ENCODE measurements at places on chromosomes 6 and 20.
A peak's percentile ranks its signal among the peaks of the same experiment; 100 is the strongest.

DNA sequence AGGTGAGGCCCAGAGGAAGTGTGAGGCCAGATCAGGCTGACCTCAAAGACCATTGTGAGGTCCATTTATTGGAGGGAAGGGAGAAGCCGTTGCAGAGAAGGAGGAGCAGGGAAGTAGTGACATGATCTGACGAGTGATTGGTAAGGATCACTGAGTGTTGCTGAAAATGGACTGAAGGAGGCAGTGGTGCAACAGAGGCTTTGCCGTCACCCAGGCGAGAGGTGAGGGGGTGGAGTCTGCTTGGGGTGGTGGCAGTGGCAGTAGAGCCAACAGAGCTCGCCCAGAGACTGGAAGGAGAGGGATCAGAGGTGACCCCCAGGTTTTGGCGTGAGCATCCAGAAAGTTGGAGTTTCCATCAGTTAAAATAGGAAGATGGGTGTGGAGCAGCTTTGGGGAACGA is 67.9 kb upstream of the CLDN20 start:
- DNase-seq: no peak

DNA sequence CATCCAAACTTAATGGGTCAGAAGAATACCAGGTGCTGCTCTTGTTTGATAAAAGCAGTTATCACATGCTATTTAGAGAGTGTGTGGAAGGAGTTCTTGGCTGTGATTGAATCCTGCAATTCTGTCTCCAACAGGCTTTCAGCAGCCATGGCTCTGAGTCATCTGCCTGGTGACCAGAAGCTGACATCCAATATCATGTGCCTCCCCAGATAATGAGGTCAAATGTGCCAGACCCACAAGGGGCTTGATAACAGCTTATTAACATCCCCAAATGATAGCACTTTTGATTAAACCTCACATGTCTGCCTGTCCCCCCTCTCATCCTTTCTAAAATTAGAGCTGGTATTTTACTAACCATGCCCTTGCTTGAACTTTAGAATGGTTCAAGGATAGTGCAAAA is 175.7 kb upstream of the PLN start:
- DNase-seq: no peak

- DNase-seq: no peak
Observed at GRCh38 chr6:72787391-72788031, 165.6 kb downstream of the KCNQ5 start.

GRCh38 chr6:34982424-34982852 is 93.4 kb downstream of the ANKS1A start:
- no peak for DNase-seq

- no peak for DNase-seq
Observed at GRCh38 chr6:19558201-19558600, 279.0 kb upstream of the ID4 start.

- no peak for DNase-seq
Observed at GRCh38 chr6:123841067-123841896, 37.6 kb downstream of the NKAIN2 start.

- no peak for DNase-seq
Observed at GRCh38 chr6:72643214-72643613, 21.4 kb downstream of the KCNQ5 start.

- DNase-seq: no peak
Observed at GRCh38 chr6:142763205-142763604, 181.8 kb downstream of the HIVEP2 start.

GRCh38 chr20:63290677-63291472 is 2.1 kb upstream of the COL20A1 start:
- peak; percentile 83 for DNase-seq

DNA sequence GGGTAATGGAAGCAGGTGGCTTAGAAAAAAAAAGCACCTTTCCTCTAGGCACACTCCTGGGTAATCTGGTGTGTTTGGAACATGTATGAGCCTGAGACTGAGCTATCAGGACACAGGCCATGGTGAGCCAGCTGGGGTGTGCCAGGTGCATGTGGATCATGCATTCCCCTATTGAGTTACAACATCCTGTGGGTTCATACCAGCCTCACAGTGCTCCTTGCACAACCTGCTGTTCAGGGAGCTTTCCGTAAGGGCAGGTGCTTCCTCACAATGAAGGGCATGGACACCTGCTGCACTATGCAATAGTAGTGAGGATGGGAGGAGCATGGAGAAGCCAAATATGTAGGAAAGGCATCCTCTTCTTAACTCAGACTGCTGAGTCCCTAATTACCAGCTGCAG is 197.2 kb upstream of the SUPT3H start:
- DNase-seq: no peak

DNA sequence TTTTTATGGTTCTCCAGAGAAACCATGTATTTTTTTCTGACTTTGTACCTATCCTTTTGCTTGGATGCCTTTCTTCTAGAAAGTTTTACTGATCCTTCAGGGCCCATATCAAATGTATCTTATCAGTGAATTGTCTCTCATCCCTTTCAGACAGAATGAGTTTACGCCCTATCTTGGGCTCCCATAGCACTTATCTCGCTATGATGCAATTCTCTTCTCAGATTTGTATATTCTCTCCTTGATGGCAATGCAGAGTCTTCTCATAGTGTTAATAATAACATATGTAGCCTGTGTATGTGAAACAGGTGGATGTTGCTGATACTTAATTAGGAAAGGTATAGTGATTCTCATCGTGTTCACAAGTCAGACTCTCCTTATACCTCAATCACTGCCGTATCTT is 336.2 kb downstream of the UTRN start:
- no peak for DNase-seq

DNA sequence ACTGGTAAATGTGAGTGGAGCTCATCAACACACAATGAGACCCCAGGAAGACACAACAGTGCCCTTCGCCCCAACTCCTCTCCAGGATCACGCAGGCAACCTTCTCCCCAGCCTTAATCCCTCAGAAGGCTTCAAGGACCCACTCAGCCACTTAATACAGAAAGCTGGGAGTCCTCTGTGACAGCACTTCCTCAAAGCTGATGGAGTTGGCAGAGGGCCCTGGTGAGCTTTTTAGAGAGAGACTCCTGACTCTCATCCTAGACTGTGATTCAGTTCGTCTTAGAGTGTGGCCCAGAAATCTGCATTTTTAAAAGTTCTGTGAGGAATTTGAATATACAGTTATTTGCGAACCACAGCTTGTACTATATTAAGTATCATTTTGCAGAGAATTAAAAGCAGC is 187.7 kb downstream of the UST start:
- DNase-seq: no peak

GRCh38 chr6:150406948-150407347 is 38.1 kb downstream of the IYD start:
- no peak for DNase-seq

DNA sequence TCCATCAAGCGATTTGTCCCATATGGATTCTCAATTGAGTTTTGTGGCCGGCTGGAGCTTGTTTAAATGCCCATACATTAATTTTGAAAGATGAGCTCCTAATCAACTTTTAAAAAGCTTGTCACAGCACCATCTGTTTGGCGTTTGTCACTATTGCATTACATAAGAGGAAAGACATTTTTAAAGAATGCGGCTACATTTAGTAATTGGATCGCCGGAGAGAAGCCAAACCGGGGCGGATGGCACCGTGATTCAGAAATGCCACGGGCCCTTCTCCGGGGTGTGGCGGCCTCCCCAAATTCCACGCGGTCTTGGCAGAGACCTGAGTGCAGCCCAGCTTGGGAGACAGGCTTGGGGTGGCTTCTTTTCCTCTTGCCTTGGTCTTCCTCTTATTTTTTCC is 67.7 kb upstream of the ZNFX1 start:
- no peak for DNase-seq

GRCh38 chr6:157380779-157381561 is at the start of gene ZDHHC14:
TSS of gene ZDHHC14 (plus strand) at chr6:157381190.
- DNase-seq: peak; percentile 94

DNA sequence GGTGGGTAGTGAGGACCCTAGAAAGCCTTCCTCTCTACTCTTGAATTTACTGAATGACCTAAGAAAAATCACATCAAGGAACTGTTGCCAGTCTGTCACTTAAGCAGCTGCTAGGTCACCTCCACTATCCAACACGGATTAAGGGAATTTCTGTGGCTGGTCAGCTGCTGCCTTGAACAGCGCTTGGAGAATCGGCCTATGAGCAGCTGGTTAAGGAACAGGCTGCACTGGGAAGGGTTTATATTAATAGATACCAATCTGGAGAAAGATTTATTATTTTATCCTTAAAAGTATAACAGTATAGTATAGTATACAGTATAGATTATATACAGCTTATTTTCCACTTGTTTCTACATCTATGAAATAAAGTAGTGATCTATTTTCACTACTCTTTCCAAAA is 6.5 kb downstream of the PTPRK start:
- no peak for DNase-seq

GRCh38 chr6:113375950-113376846 is 480.9 kb upstream of the MARCKS start:
- no peak for DNase-seq

GRCh38 chr20:61649860-61650162 is 397.8 kb downstream of the CDH4 start:
- no peak for DNase-seq

GRCh38 chr6:18613319-18613925 is 226.3 kb downstream of the RNF144B start:
- no peak for DNase-seq

DNA sequence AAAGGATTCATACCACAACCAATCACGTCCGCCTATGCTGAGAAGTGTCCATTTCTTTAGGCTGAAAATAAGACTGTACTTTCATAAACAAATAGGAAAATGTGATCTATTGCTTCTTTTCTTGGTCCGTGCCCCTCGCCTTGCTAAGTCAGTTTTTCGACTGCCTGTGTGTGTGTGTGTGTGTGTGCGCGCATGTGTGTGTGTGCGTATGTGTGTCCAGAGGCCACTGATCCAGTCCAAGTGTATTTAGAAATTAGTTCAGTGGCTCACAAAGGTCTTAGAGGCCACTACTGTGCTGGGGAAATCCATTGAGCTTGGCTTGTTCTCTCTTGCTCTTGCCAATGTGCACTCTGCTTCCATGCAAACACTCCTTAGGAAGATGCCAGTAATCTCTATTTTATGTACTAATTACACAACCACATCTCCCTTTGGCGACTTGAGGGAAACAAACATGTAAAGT is 50.5 kb downstream of the SLC22A23 start:
- no peak for DNase-seq

DNA sequence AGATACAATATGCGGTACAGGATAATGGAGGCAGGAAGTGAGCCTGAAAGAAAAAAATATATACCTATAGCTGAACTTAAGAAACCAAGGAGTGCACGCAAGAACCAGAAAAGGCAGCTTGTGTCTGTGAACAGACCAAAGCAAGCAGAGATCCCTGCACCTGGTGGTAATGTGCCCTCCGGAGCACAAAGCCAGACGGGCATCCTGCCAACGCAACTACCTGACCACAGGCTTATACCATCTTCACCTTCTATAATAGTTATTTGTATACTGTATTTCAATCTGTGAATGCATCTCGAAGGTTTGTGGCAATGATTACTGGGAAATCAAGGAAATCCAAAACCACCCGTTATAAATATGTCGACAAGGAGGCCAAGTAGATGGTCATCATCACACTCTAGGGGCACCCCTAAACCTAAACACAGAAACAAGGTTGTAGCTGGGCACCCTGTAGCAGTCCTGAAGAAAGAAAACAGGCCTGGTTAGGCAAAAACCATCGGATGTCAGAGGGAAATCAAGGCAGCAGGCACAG is 801 bp downstream of the FBXL4 start:
- peak; percentile 62 for DNase-seq

GRCh38 chr6:101108286-101108685 is 227.2 kb upstream of the ASCC3 start:
- no peak for DNase-seq

GRCh38 chr6:144338951-144339700 is 54.0 kb downstream of the UTRN start:
- no peak for DNase-seq

DNA sequence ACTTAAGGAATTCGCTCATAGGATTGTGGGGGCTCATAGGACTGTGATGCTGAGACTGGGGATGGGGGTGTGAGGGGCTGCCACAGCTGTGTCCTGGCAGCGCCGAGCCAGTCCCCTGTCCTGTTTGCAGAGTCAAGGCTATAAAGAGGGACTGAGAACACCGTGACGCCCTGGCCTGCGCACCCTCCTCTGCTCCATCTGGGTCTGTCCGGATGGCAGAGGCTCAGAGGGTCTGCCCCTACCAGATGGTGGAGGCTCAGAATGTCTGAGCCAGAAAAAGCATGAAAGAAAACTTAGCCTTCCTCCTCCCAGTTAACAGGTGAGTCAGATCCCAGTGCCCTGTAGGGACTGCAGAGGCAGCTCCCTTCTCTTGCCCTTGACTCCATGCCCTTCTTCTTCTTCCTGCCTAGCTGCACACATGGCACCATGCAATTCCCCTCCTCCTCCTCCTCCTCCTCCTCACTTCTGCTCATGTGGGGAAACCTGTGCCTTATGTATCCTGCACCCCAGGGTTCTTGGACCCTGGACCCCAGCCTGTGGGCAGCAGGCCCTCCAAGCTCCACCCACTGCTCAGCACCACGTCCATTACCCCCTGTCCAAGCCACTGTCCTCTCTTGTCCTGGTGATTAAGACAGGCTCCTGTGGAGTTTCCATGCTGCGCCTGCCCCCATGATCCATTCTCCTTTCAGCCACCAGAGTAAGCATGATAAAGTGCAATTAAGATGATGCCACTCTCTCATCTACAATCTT is 410.0 kb upstream of the SULF2 start:
- no peak for DNase-seq

DNA sequence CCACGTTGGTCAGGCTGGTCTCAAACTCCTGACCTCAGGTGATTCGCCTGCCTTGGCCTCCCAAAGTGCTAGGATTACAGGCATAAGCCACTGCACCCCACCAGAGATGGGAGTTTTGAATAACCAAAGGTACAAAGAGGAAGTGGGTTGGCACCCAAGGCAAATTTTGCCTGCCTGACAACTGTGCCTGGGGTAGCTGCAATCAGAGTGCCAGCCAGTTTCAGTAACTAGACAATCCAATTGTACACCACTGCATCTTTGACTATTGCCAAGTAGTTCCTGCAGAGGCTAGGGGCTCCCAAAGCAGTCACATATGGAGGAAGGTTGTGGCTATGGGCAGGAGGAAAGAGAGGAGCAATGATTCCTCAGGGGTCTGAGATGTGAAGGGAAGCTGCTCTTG is 16.6 kb downstream of the ZC3H12D start:
- no peak for DNase-seq

DNA sequence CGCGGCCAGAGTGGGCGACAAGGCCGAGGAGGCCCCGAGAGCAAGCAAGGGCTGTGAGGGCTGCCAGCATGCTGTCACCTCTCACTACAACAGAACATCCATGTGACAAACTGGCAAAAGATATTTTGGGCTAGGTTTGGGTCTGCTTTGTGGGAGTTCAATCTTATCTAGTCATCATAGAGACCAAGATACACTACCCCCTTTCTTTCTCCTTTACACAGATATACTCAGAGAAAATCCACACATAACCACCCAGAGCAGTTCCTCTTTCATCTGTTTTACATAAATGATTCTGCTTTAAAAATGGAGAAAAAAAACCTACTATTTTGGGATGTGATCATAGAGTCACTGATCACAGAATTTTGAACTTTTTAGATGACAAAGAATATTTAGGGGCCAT is 16.8 kb downstream of the SOX4 start:
- no peak for DNase-seq

DNA sequence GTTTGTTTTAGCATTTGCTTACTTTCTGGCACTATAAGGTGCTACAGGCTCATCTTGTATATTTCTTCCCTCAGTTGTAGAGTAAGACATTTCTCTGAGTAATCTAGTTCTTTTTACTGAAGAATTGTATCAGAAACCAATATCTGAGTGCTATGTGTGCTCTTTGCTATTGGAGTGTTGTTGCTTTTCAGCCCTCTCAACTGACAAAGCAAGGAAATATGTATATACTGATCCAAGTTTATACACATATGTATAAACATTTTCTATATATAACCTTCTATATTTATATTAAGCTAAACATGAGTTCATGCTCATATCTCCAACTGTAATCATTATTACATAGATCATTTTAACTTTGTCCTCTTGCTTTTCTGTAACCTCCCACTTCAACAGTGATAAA is 405.7 kb downstream of the RFPL4B start:
- no peak for DNase-seq

Data from activated T-cell treated with anti-CD3 and anti-CD28 coated beads, Interleukin-2, amount 50 U/mL, for 24 hours (primary cell).